ENCODE measurements at places on chromosomes 13 and 19. TPM values are rescaled to one million over a fixed set of nuclear protein-coding genes. Genes with fewer than 3 reads are reported as not detected.

Gene GPR4
- total RNA-seq, result 17.7 TPM

Gene CPB2
- not detected for total RNA-seq

GRCh38 chr13:80884056-80884785 is 543.3 kb upstream of the SPRY2 start:
- no peak for DNase-seq

Gene SBK2
- 151 TPM for total RNA-seq

Gene ZNF793
- total RNA-seq, result 6.3 TPM

Gene ATP4A
- not detected for total RNA-seq

DNA sequence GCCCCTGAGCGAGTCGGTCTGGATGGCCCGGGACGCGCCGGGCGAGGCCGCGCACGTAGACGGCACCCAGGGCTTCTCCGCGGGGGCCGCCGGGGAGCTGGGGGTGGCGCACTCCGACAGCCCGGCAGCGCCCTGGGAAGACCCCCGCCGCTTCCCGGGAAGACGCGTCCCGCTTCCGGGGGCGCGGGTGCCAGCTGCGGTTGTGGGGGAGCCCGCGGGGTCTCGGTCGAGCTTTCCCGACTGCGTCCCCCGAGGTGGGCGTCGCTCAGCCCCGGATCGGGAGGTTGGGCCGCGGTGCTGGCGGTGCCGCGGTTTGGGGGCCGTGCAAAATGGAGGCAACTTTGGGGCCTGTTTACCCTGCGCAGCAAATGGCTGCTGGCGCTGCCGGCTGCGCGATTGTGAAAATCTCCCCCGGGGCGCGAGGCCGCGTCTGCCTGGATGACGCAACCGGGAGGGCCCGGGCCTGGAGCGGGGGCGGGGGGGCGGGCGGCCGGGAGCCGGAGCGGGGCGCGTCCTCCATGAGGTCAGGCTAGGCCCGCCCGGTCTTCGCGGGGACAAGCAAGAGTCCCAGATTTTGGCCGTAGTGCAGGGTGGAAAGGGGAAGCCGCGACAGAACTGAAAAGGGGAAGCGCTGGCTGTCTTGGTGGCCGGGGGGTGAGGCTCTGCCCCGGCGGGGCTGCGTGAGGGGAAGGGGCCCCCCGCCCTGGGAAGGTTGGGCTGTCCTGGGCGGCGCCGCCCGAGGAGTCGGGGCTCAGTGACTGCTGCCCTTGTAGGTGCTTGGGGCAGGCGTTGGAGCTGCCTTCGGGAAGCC is 11.3 kb downstream of the PEAK3 start:
- DNase-seq, result peak; percentile 91

- DNase-seq, result no peak
Observed at GRCh38 chr19:39057615-39058014, 25.3 kb upstream of the FBXO27 start.

- no peak for DNase-seq
Observed at GRCh38 chr19:22609630-22610029, 24.5 kb upstream of the ZNF492 start.

DNA sequence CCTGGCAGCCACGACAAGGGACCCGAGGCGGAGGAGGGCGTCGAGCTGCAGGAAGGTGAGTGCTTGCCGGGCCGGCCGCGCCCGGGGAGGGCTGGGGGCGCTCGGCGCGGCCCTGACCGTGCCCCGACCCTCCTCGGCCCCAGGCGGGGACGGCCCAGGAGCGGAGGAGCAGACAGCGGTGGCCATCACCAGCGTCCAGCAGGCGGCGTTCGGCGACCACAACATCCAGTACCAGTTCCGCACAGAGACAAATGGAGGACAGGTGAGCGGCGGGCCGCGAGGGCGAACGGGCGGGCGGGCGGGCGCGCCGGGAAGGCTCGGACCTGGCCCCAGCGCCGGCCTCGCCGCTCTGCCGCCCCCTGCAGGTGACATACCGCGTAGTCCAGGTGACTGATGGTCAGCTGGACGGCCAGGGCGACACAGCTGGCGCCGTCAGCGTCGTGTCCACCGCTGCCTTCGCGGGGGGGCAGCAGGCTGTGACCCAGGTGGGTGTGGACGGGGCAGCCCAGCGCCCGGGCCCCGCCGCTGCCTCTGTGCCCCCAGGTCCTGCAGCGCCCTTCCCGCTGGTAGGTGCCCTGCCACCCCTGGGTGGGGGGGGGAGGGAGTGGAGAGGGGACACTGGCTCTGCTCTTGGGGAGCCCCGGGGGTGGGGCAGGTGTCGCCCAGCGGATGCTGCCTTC is 816 bp downstream of the USF2 start:
- DNase-seq, result peak; percentile 87

DNA sequence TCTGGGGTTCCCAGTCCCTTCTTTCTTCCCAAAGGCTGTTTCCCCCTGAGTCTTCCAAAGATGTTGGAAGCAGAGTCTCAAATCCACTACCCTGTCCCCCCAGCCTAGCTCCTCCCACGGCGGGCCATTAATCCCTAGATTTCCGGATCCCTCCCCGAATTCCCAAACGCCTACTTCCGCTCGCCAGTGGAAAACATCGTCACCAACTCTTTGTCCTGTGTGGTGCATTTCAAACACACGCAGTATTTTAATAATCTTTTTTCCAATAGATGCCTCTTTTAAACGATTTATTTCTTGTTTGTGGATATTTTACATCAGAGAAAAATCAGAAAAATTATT is 610 bp downstream of the ZNF791 start:
- DNase-seq, result peak; percentile 84

DNA sequence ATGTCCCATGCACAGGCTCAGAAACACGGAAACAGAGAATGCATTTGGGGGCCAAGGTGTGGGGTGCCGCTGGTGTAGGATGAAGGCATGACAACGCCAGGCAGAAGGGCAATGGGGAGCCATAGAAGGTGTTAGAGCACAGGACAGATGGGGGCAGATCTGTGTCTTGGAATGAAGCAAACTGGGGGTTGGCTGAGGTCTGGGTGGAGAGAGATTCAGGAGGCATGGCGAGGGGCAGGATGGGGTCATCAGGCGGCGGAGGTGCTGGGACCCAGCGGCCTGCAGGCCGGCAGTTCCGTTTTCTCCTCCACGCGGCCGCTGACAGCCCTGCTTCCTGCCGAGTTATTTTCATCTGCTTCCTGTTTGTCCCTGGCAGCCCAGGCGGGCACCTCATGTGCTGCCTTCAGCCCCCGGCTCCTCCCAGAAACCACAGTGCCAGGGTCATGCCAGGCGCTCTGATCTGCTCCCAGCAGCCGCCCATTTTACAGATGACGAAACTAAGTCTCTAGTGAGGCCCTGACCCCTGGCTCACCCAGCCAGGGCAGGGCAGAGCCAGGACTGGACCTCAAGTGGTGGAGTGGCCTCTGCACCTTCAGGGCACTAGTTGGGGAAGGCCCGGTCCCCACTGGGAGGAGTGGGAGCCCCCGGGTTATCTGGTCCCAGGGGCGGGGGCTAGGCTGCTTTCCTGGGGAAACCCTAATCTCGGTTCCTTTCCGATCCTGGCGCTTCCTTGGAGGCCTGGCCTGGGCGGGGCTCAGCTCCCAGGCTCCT is 2.2 kb downstream of the ARHGAP45 start:
- DNase-seq, result peak; percentile 79

GRCh38 chr13:110912651-110913051 is 2.2 kb downstream of the ANKRD10 start:
- no peak for DNase-seq

- no peak for DNase-seq
Observed at GRCh38 chr13:73702419-73703071, 431.7 kb downstream of the KLF12 start.

Gene C13orf42
- total RNA-seq, result not detected

- DNase-seq, result peak; percentile 77
Observed at GRCh38 chr19:13840305-13841085, 36.4 kb upstream of the NANOS3 start.

- no peak for DNase-seq
Observed at GRCh38 chr19:1874554-1875185, 10.6 kb downstream of the ABHD17A start.

DNA sequence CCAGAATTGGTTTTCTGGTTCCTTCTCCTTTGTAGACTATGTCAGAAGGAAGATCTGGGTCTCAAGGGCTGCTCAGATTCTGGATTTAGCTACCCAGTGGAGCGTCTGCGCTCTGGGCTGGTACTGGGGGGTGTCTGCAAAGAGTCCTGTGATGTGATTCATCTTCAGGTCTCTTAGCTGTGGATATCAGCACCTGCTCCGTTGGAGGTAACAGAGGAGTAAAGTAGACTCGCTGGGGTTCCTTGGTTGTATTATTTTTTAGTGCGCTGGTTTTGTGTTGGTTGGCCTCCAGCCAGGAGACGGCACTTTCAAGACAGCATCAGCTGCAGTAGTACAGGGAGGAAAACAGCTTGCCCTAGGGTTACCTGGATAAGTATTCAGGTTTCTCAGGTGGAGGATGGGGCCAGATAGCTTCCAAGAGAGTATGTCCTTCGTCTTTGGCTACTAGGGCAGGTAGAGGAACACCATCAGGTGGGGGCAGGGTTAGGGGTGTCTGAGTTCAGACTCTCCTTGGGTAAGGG is 10.4 kb upstream of the KLK15 start:
- no peak for DNase-seq

GRCh38 chr13:77409412-77409811 is 82.5 kb upstream of the MYCBP2 start:
- DNase-seq, result no peak

DNA sequence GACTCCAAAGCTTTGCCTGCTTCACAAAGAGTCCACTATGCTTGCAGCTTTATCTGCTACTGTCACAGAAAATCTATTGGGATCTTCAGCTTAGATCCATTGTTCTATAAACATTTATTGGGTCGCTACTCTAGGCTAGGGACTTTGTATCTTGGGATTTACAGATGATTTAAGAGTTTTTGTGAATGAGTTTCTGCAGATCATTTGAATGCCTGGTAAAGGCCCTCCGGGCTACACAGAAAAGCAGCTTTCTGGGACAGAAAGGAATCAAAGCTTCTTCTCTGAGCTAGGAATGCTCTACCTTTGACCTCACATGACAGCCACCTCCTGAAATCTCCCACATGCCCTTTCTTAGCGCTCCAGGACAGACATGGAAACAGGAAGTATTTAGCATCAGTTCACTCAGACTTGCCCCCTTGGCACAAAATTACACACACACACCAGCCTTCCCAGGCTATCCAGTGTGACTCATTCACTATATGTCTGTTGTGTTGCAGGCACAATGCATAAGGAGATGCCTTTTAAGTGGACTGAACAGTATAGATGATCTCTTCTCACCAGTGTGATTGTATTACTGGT is 492.4 kb downstream of the DACH1 start:
- no peak for DNase-seq

DNA sequence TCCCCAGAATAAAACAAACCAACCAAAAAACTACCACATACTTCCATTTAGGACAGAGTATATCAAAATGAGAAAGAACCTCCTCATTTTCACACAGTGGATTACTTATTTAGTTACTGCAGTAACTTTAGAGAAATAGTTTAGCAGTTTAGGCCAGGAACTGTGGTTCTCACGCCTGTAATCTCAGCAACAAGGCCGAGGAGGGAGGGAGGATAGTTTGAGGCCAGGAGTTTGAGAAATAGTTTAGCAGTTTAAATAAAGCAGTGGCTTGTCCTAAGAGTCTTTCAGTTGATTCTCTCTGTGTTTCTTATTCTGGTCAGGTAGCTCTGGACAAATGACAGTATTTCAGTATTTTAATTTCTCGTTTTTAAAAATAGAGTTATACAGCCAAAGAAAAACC is 9.4 kb downstream of the HMGB1 start:
- DNase-seq, result no peak

DNA sequence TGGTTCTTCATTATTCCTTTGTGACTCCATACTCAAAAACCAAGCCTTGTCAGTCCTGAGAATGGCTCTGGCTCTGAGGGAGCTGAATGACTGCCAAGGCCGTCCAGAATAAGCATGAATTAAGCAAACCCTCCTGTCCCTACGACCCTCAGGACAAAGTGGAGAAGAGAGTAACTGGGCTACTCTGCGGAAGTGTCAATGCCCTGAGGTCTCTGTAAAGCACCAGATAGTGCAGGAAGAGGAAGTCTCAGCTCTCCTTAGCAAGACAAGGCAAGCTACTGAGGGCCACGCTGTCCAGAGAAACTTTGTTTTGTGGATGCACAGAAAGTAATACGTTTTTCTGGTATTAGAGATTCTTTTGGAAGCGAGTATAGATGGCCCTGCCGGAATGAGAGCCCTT is 94.1 kb downstream of the RNASEH2B start:
- no peak for DNase-seq

DNA sequence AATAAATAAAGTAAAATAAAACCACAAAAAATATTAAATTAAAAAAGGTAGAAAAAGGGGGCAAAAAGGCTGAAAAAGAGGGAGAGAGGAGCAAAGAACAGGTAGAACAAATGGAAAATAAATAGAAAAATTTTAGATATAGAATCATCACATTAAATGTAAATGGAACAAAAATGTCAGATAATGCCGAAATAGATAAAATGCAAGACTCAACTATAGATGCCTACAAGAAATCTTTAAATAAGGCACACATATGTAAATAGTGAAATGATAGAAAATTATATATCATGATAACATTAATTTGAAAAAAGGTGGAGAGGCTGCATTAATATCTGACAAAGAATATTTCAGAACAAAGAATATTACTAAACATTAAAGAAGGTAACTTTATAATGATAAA is 477.1 kb upstream of the SPRY2 start:
- no peak for DNase-seq

Gene SIAH3
- total RNA-seq, result not detected

GRCh38 chr13:32086366-32086765 is 54.8 kb downstream of the FRY start:
- no peak for DNase-seq

GRCh38 chr19:29845574-29846176 is 33.9 kb downstream of the CCNE1 start:
- DNase-seq, result peak; percentile 28

Gene RGL3
- 11.3 TPM for total RNA-seq

- no peak for DNase-seq
Observed at GRCh38 chr13:80262051-80262695, 78.8 kb downstream of the SPRY2 start.

Gene CDC16
- total RNA-seq, result 38.9 TPM

GRCh38 chr13:85316506-85317025 is 482.7 kb downstream of the SLITRK6 start:
- no peak for DNase-seq

DNA sequence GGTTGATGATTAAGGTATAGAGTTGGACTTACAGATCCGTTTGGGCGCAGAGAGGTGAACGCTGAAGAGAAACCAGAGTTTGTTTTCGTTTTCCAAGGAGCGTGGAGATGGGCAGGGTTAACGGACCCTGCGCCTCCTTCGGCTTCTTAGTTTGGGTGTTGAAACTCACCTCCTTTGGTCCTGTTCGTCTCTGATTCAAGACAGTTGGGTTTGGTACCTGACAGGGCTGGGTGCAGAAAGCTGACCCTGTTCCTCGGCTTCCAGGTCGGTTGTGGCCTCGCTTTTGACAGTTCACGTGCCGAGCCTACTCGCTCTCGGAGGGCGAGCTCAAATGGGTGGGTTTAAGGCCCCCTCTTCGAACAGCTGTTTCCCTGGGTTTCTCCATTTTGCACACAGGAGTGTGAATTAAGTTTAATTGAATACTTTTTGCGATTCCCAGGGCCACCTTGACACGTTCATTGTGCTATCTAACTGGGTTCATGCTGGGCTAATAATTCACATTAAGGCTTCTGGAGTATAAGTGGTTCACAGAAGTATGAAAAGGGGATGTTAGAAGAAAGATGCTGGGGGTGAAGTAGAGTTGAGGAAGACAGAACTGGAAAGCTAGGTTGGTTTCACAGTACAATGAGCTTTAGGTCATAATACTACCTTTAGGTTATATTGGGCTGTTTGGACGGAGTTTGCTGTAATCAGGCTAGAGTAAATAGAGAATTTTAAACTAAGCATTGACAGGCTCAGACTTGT is 638 bp downstream of the USPL1 start:
- DNase-seq, result peak; percentile 26

- DNase-seq, result no peak
Observed at GRCh38 chr13:36084131-36084530, 47.1 kb downstream of the DCLK1 start.
